ENCODE measurements at places on chromosomes 5 and 9.

GRCh38 chr9:37679649-37680402 lies 29.1 kb downstream of the FRMPD1 start:
- DNase-seq, result no peak

DNA sequence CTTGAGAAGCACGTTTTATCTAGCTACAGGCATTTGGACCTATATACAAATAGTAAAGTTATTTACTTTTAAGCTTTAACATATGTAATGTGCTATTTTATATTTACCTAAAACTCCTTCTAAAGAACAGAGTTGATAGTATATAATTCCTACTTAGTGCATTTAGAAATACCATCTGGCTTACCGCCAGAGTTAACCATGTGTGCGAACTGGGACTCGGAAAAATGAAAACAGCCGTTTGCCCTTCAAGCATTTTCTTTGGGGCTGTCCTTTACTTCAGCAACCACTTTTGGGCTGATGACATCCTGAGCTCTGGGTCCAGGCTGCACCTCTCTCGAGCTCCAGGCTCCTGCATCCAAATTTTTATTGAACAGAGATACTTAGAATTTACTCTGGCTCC lies 21.9 kb upstream of the DHFR start:
- no peak for DNase-seq

DNA sequence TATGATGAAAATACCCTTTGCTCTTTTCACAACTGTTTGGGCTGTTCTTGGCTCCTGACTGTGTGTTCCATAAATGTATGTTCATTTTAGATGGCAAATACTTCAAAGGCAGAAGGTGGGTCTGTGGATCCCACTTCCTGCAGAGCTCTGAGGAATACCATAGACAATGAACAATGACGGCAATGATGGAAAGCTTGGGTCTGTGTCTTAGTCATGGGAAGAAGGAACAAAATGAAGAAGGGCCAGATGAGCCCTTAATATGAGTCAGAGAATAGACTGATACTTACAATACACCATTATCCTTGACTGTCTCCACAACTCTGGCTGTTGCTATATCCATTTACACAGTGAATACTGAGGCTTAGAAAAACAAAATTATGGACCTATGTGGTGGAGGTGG lies 126.0 kb downstream of the SLIT3 start:
- DNase-seq, result no peak

DNA sequence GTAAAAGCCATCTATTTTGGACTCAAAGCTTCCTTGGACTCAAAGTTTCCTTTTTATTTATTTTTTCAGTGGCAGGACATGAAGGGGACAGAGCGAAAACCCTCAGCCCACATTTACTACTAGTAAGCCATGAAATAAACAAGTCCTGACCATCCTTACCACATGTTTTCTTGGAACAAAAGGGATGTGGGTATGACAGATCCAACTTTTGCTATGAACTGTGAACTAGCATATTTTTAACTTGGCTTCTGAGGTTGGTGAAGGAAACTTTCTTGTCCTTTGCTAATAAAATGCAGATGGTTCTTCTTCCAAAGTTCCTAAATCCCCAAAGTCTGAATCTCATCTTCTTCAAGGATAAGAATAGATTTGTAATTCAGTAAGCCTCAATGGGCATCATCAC lies 122.7 kb upstream of the TNC start:
- DNase-seq, result no peak

All from activated naive CD4-positive, alpha-beta T cell treated with anti-CD3 and anti-CD28 coated beads, Interleukin-2, amount 50 U/mL, for 16 hours (primary cell).